ENCODE measurements at places on chromosomes 4 and X.

DNA sequence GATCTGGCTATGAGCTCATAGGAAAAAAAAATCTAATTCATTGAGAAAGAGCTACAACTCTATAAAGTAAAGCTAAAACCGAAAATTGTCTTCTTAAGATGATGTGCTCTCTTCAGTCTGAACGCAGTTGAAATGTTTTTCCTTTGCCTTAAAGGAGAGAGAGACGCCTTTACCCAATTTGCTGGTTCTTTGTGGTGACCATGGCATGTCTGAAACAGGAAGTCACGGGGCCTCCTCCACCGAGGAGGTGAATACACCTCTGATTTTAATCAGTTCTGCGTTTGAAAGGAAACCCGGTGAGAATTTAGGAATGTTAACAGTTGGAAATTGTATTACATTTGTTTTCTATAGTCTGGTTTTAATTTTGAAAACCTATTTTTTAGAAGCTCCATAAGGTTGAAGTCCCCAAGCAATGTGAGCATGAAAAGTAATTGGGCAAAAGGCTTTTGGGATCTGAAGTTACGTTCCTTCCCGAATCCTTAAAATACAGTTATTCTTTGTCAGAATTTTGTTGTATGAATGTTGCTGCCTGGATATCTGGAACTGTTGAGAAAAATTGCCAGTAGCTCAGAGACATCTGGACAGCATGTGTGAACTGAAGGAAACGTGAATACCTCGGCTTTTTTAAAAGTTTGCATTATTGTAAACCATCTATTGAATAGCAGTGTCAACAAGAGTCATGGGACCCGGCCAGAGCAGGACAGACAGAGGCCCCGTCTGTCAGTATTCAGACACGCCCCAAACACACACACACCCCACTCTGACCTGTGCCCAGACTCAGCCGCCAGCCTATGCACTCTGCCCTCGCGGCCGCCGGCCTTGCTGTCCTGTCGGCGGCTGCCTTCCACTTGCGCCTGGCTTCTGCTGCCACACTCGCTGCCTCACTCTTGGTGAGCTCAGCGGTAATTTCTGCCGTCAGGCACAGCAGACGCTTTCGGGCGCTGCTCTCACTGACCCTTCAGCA, 9.9 kb downstream of the PIGG start:
- DNase-seq, result no peak

DNA sequence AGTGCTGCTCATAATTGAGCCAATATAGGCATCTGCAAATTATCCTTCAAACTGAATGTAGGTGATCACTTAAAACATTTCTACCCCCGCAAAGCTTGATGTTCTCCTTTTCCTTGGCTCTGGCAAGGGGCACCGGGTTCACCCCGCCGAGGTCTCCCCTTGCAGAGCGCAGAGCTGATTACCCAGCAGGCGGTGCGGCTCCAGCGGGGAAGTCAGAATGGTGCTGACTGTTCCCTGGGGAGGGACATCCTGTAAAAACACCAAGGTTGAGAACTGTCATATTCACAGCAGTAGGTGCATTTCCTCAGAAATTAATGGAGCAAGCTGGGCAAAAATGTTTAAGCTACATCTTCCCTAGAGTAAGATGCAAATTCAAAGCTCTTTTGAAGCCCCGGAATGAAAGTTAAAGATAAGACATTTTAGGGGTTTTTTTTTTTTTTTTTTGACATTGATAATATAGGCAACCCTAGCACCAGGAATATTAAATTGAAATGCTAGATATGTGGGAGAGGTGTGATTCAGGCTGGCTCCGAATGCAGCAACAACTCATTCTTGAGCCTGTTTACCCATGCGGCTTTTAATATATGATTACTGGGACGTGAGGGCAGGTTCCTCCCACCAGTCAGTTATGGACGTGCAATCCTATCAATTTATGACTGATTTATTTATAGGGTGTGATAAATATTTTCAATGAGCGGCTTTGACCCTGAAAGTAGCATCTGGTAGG, 767.3 kb upstream of the TENM3 start:
- DNase-seq, result no peak

GRCh38 chrX:132216283-132216682, 3.0 kb downstream of the RAP2C start:
- DNase-seq, result no peak

- DNase-seq, result no peak
These were observed 67.5 kb downstream of the AGTR2 start for GRCh38 chrX:116238093-116238492.
